ENCODE measurements at places on chromosomes 6 and 20.

- DNase-seq, result no peak
Observed at GRCh38 chr20:53491462-53491861, 102.2 kb downstream of the ZNF217 start.

- DNase-seq, result no peak
Observed at GRCh38 chr6:46103441-46104115, 26.2 kb upstream of the ENPP4 start.

DNA sequence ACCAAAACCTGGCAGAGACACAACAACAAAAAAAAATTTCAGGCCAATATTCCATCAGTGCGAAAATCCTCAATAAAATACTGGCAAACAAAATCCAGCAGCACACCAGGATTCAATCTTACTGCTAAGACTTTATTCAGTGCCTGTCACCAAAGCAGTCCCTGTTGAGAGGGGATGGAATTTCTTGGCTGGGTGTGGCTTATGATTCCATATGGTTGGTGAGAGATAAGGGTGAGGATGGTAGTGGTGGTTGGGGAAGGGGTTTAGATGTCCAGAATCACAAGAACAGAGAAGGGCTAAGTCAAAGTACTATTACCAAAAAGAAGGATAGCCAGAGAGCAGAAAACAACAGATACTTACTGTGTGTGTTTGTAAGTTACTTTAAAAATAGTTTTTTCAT is 152.8 kb upstream of the SLC35B3 start:
- DNase-seq, result no peak

DNA sequence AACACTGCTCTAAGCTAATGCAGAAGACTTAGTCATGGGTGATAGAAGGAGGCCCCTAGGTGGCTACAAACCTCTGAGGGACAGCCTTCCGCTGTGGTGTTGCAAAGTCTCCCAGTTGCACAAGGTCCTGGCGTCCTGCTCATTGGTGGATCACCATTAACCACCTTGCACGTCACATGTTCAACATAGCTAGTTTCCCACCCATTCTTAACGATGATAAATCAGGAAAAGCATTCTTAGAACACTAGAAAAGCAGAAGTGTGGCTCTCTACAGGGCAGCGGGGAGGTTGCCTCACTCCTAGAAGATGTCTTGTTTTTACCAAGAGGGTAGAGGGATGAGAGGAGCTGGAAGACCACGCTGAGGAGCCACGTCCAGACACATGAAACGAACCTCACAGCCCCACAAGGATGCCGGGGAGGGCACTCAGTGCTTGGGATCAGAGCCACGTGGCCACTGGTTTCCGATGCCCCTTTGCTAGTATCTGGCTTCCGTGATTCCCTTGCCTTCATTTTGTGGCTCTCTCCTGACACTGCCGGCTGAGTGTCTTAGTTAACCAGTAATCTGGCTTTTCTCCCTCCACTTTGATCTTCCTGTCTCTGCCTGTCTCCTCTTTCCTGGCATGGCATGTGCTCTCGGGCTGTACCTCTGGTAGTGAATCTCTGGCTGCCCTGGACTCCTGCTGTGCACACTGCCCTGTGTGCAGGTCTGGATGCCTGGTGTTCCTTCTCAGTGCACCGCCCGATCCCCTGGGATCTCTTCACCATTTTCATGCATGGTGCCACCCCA is 91.4 kb upstream of the NEDD9 start:
- DNase-seq, result no peak

DNA sequence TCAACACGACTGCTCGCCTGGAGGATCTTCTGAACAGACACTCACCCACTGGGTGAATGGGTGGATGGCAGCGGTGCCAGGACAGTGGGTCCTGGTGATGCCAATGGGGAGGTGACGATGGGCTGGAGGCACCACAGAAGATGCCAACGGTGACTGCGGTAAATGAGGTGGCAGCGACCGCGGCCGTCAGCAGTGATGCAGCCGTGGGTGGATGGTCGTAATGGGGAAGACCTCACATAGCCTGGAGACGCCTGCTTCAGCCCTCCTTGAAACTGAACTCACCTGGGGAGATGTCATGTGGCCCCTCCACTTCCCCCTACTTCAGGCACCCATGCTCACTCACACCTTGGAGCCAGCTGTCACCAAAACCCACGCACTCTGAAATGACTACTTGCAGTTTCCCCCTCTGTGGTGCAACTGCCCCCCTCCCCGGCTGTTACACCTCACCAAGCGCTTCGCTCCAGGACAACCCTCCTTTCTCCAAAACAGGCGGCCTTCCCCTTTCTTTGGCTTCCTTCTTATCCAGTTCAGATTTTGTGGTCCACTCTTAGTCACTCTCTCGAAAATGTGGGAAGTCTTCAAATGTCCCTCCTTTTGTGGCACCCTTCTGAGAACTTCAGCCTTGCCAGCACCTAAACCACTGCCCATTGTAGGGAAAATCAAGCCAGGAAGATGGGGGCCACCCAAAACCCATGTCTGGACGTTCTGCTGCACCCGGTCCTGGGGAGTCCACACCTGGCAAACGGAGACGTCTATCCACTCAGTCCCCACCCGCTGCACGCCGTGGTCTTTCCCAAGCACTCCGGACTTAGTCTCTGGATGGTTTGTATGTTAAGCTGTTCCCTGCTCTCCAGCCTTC is 10.4 kb upstream of the ABHD16B start:
- DNase-seq, result no peak

GRCh38 chr6:42774201-42774600 is 7.7 kb upstream of the BICRAL start:
- no peak for DNase-seq

- DNase-seq, result no peak
Observed at GRCh38 chr6:815348-815738, 122.4 kb upstream of the EXOC2 start.

- DNase-seq, result no peak
Observed at GRCh38 chr6:55953335-55953734, 77.9 kb upstream of the BMP5 start.

DNA sequence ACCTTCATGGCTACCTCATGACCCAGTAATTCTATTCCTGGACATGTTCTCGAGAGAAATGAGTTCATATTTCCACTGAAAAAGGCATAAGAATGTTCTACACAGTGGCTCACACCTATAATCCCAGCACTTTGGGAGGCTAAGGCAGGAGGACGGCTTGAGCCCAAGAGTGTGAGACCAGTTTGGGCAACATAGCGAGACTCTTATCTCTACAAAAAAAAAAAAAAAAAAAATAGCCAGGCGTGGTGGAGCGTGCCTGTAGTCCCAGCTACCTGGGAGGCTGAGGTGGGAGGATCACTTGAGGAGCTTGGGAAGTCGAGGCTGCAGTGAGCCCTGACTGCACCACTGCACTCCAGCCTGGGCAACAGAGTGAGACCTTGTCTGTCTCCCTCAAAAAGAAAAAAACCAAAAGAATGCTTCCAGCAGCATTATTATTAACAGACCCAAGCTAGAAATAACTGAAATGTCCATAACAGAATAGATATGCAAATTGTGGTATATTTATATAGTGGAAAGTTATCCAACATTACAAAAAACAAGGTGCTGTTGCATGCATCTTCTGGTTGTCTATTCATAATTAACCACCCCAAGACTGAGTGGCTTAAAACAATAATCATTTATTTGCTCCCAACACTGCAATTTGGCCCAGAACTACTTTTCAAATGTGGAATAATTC is 9.4 kb upstream of the RAB44 start:
- no peak for DNase-seq

DNA sequence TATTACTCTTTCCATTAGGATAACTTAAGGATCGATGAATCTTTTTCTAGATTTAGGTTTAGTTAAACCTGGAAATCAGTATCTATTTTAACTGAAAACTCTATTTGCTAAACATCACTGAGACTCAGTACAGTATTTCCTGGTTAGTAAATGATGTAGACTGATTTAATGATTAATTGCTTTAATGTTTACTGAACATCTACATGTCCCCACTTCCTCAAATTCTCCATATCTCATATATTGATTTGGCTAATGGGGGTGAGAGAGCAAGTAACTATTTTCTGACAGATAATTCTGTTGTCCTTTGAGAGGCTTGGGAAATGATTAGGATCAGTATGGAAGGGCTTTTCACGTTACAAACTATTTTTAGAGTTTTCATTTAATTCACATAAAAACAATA is 10.3 kb downstream of the MKKS start:
- no peak for DNase-seq

- no peak for DNase-seq
Observed at GRCh38 chr6:8132130-8132529, 29.8 kb upstream of the EEF1E1 start.

DNA sequence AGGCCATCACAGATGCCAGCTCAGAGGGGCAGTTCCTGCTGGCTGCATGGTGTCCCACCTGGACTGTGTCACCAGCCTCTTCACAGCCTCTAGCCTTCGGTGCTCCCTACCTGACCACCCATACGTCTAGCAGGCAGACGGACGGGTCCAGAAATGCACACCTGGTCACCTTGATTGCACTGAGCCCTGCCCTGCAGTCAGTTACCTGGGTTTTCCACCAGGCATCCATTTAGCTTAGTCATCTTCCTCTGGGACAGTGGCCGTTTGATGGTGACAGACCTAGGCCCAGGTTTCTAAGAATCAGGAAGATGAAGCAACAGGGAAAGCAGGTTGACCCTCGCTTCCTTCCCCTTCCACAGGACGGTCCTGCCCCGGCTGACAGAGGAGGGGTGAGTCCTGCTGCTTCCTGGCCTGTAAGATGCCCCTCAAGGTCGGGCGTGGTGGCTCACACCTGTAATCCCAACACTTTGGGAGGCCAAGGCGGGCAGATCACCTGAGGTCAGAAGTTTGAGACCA is 9.8 kb upstream of the BPI start:
- DNase-seq, result no peak

DNA sequence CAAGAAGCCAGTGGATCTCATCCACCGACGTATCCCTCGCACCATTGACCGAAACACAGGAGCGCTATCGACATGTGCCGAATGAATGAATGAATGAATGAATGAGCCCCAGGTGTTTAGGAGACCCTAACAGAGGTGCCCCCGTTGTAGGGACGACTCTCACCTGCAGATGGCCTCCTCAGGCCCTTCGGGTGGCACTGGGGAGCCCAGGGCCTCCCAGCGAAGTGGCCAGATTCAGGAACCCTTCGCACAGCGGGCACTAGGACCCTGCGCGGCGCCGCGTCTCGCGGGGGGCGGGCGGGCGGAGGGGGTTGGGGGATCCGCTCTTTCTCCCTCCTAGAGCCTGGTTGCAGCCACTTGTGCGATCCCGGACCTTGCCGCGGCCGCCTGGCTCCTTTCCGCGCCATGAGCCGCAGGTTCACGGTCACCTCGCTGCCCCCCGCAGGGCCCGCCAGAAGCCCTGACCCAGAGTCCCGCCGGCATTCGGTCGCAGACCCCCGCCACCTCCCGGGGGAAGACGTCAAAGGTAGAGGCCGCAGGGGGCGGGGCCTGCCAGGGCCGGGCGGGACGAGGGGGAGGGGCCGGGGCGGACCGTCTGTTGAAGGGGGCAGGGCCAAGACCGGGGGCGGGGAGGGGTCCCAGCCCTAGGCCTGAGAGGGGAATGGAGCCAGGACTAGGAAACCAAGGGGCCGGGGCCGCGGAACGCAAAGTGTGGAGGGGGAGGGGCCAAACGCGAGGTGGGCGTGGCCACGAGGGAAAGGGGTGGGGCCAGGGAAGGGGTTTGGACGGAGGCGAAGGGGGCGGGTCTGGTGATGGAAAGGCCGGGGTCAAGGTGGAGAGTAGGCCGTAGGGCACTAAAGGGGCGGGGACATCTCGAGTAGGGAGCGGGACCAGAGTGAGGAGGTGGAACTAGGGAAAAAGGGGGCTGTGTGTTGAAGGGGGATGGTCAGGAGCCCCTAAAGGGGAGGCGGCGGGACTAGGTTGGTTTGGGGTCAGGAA is 7.4 kb upstream of the SLC12A5 start:
- peak; percentile 57 for DNase-seq

- DNase-seq, result no peak
Observed at GRCh38 chr20:36818861-36819260, 45.3 kb upstream of the DSN1 start.

DNA sequence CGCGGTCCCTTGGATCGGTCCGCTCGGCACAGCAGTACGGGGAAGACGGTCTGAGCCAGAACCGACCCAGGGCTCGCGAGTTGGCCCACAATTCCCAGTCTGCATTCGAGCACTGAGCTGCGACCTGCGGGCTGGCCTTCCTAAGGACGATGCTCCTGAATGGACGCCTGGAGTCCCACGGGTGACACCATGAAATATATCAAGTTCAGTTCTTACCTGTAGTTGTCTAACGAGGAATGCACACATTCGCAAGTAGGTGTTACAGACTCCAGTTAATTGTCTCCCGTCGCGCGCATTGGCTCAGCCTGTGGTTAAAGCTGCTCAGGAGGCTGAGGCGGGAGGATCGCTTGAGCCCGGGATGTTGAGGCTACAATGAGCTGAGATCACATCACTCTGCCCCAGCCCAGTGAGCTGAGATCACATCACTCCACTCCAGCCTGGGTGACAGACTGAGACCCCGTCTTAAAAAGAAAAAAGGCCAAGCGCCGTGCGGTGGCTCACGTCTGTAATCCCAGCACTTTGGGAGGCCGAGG is 802 bp downstream of the PEX7 start:
- no peak for DNase-seq

GRCh38 chr6:34510299-34510698 is 44.4 kb downstream of the PACSIN1 start:
- DNase-seq, result no peak

- DNase-seq, result no peak
Observed at GRCh38 chr20:9903048-9903655, 64.3 kb upstream of the PAK5 start.

GRCh38 chr20:36871640-36872570 is 4.0 kb upstream of the TLDC2 start:
- no peak for DNase-seq

- no peak for DNase-seq
Observed at GRCh38 chr6:93644611-93645010, 225.3 kb upstream of the EPHA7 start.

- DNase-seq, result no peak
Observed at GRCh38 chr6:25224242-25224641, 54.9 kb upstream of the CARMIL1 start.

GRCh38 chr6:170049641-170050561 is 241.0 kb downstream of the DLL1 start:
- DNase-seq, result peak; percentile 10

- no peak for DNase-seq
Observed at GRCh38 chr6:13715444-13715883, 3.8 kb upstream of the RANBP9 start.

GRCh38 chr20:52649727-52650126 is 322.4 kb upstream of the TSHZ2 start:
- no peak for DNase-seq

- no peak for DNase-seq
Observed at GRCh38 chr6:110810896-110811586, 4.2 kb downstream of the CDK19 start.

DNA sequence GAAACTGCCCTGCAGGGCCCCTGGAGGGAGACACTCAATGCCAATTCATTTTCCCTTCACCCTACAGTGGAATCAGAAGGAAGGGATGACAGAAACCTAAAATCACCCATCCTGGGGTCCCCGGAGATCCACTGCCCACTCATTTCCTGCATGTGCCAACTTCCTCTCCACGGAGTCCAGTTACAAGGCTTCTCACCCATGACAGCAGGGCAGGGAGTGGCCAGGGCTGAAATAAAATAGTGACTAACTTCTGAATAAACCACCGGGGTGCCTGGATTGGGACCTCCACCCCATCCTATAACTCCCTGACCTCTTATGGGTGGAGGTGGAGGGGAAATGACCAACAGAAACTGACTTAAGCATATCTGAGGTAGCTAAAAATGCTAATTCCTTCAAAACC is 362.3 kb downstream of the MAFB start:
- DNase-seq, result no peak

- peak; percentile 60 for DNase-seq
Observed at GRCh38 chr20:1313236-1313964, 15.5 kb downstream of the SDCBP2 start.

Data from hippocampal formation (tissue), 2 donors.